ENCODE measurements at places on chromosomes 7 and 10.

DNA sequence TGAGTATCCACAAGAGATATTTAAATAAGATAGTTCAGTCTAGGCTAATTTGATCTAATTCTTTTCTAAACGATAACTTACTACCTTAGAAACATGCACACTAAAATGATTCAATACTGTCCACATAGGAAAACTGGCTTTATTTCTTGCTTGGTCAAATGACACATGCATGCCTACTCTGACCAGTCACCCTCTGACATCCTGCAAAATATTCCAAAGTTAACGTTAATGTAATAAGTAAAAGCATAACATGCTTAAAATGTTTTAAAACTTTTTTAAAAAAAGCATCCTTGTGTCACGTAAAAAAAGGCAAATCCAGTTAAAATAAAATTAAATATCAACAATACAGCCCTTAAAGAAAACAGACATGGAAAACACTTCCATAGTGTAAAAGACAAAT lies 70.2 kb downstream of the UBE2H start:
- no peak for DNase-seq

GRCh38 chr10:31098046-31098445 lies 66.4 kb upstream of the ZNF438 start:
- no peak for DNase-seq

GRCh38 chr10:116721547-116722392 lies 20.6 kb downstream of the HSPA12A start:
- DNase-seq, result no peak

DNA sequence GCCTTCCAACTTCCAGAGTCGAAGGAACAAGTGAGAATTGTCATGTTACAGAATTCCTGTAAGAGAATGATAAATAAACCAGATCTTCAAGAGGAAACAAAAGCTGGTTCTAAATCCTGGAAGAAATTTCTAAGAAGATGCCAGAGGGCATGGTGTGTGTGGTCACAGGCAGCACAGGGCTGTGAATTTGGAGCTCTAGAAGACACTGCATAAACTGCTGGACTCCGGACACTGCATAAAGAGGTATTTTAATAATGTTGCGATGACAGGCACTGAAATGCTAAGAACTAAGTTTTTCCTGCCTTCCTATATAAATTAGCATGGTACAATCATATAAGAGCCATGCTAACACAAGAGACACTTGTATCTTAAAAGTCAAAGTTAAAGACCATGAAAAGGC lies 86.0 kb downstream of the LARP4B start:
- DNase-seq, result no peak

DNA sequence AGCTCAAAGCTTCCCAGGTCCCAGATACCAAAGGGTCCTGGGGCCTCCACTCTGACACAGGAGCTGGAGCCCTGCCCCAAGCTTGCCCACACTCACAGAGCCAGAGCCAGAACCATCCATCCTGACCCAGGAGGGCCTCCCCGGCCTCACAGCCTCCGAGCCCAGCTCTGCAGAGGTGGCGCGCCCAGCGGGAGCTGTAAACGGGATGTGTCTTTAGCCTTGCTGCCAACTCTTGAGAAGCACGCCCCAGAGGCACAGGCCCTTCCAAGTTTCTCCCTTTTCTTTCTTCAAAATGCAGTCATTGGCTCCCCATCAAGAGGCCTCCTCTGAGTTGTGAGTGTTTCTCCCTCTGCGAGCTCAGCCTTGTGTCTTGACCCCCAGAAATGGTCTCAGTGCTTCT lies 75.0 kb downstream of the PDGFA start:
- DNase-seq, result no peak
